ENCODE measurements at places on chromosomes 3 and 15. TPM values are rescaled to one million over a fixed set of nuclear protein-coding genes. Genes with fewer than 3 reads are reported as not detected.

- peak; percentile 53 for DNase-seq
These were observed 15.1 kb downstream of the GRIP2 start for GRCh38 chr3:14524920-14525660.

The TNFSF10 gene
- 13.0 TPM for total RNA-seq

DNA sequence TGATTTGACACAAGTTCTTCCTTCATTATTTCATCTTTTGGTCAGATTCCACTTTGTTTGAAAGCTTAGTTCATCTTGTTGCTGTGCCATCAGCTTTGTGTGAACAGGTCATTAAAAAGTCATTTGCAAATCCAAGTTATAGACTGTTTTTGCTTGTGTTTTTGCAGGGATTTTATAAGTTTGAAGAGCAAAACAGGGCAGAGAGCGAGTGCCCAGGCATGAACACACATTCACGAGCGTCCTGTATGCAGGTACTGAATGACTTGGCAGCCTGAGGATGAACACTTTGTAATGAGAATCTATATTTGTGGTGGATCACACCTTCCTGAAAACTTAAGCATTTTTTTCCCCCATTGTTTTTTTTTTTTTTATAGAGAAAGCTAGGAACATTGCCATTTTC lies 60.6 kb upstream of the SAMMSON start:
- no peak for DNase-seq

DNA sequence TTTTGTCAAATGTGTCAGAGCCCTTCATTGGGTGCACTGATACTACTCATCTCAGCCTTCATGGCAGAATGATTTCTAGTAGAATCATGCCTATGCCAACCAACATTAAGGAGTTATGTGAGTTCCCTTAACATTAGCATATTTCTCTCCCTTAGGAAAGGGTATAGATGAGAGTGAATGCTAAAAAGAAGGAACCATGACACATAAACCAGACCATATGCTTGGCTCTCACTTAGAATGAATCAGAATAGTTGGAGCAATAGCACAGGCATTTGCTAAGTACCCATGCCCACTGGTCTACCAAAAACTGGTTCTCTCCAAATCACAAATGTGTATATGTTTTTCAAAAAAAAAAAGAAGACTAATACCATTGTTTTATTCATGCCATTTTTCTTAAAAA lies 51.1 kb downstream of the STRIT1 start:
- no peak for DNase-seq

DNA sequence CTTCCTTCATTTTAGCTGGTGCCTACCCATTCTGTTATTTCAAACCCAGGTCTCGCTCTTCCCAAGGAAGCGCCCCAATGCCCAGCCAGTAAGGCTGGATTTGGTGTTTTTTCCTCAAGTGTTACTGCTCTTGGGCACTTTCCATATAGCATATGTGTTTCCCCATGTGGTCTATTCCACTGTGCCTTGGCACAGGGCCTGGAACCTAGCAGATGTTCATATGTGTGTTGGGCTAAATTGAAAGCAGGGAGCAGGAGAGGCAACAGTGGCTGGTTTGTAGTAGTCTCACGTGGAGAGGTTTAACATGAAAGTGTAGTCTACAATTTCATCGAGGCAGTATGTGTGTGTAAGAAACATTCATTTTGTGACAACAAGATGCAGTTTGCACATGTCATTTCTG lies 48.2 kb upstream of the TEX264 start:
- DNase-seq: no peak

The EPHB1 gene
- total RNA-seq: 1.1 TPM

GRCh38 chr15:25345943-25346342 lies 92.9 kb downstream of the UBE3A start:
- peak; percentile 83 for DNase-seq

DNA sequence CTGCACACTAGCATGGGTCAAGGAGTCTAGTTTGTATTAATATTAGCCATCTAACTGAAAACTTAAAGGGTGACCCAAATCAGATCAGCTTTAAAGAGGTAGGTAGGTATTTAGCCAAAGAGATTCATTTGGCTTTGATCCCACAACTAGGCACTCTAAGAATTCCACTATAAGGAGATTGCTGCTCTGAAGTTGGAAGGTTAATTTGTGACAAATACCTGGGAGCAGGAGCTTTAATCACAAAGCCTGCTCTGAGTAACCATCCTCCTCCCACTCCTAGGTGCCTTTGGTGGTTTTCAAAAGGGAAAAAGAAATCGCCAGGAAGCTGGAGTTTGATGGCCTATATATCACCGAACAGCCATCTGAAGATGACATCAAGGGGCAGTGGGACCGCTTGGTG lies 120.3 kb upstream of the CHRM5 start:
- DNase-seq: no peak

- no peak for DNase-seq
These were observed 22.6 kb downstream of the SLC51A start for GRCh38 chr3:196238612-196239560.

DNA sequence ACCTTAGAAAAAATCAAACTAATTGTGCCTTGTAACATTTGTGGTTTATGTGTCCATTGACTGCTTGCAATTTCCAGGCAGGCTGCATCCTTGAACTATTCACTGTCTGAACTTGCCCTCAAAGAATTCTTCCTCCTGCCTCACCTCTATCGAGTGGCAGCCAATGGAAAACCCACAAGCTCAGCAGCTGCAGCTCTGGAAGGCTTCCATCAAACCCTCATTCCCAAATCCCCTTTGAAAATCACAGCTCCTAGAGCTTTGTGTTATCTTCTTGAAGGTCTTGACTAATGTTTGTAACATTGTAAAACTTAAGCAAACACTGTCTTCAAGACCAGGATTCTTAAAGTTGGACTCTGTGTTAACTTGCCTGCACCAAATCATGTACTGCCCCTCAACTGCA lies 81.1 kb downstream of the FILIP1L start:
- no peak for DNase-seq

DNA sequence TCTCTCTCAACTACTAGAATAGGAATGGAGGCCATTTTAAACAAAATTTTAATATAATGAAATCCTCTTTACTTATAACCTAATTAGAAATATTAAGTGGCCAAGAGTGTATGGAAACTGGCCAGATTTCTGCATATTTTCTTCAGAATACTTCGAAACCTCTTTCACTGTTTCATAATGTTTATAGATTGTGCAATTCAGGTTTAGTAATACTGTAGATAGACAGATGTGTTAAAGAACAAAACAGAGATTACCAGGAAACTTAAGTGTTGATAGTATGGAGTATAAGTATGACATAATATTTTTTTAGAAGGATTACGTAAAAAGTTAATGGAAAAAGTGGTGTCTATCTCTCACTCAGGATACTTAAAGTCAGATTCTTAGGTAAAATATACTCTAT lies 4.7 kb downstream of the ABHD5 start:
- DNase-seq: no peak

The ACSBG1 gene
- total RNA-seq: not detected

DNA sequence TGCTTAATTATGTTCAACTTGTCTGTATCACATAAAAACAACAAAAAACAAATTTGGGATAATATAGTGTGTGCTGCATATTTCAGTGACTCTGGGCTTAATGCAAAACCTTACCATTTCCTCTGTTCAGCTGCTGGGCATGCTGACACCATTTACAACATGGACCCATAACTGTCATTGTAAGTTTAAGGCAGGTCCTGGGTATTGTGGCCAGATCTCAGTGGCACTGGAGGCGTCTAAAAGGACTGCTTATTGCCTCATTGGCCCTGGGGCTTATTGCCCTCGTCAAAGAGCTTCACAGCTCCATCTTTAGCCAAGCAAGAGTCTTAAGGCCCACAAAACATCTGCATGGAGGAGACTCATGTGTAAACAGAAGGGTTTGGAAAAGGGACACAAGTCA lies 390.2 kb downstream of the NR2F2 start:
- no peak for DNase-seq

The NAA80 gene
- total RNA-seq: 8.5 TPM

GRCh38 chr15:74007820-74008371 lies 13.4 kb downstream of the PML start:
- no peak for DNase-seq

DNA sequence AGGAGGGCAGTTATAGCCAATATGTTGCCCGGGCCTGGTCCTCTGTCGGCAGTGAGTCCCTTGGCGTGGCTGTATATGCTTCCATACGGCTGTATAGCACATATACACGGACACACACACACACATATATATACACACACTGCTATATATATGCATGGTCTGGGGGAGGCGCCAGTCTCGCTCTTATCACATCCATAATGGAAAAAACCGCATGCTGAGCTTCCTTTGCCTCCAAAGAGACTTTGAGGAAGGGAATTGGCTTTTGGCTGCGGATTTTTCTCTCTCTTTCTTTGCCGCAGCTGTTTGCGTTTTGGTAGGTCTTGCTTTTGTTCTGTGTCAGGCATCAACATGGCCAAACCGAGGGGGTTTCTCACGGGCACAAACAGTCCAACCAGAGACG lies 11.3 kb upstream of the TMEM115 start:
- no peak for DNase-seq

The TMEM108 gene
- 1.3 TPM for total RNA-seq

The SPATA12 gene
- total RNA-seq: not detected

The SLC9C1 gene
- 3.9 TPM for total RNA-seq

DNA sequence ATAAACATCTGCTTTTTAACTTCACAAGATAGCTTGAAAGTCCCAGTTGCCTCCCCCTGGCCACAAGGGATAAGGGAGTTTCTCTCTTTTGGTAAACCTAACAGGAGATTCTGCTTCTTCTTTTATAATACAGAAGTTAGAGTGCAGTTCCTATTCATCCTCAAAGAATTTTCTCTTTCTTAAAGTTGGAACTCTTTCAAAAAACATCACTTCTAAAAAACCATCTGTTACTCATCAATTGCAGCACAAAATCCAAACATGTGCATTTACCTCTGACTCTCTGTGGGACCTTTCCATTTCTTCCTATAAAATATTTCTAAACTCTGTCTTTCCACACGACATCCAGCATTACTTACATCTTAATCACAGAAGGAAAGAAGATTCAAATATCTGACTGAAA lies 5.1 kb downstream of the DPH6 start:
- no peak for DNase-seq

GRCh38 chr3:195110647-195111318 lies 160.2 kb downstream of the XXYLT1 start:
- DNase-seq: peak; percentile 70

The KBTBD13 gene
- 3.3 TPM for total RNA-seq

DNA sequence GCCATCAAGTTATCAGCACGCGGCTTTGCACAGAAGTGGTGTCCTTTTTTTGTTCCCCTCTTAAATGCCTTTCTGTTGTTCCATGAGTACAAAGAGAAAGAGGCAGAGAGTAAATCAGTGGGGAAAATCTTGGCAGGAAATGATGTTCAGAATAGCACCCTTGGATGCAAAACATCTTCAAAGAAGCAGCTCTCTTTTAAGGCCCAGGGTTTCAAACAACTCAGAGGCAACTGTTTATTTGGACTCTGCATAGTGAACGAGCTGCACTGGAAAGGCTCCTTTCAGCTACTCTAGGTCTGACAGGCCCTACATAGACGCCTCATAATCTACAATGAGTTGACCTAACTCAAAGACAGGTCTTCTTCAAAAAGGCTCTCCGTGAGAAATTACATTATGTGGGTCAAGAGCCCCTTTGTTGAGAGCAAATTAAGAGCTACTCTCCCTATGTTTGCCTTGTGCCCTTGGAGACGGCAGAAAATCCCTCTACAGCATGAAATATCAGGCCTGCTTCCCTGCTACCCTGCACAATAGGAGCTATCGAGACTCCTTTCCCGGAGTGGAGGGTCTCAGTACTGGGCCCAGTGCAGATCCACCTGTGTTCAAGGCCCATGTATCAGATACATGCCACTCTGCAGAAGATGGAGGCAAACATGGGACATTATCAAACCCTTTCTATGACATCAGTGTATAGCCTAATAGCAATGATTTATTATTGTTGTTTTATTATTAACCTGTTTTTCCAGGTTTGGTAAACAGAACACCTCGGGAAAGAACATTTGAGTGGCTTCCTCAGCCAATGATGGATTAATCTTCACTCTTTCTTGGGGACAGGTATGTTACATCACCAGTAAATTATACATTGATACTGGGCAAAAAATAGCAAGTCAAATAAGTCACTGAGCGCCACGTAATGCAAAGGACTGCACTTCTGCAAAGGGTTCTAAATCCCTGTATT lies 53.1 kb downstream of the HEG1 start:
- DNase-seq: no peak

- no peak for DNase-seq
These were observed 27.3 kb downstream of the NIT2 start for GRCh38 chr3:100361897-100362296.

DNA sequence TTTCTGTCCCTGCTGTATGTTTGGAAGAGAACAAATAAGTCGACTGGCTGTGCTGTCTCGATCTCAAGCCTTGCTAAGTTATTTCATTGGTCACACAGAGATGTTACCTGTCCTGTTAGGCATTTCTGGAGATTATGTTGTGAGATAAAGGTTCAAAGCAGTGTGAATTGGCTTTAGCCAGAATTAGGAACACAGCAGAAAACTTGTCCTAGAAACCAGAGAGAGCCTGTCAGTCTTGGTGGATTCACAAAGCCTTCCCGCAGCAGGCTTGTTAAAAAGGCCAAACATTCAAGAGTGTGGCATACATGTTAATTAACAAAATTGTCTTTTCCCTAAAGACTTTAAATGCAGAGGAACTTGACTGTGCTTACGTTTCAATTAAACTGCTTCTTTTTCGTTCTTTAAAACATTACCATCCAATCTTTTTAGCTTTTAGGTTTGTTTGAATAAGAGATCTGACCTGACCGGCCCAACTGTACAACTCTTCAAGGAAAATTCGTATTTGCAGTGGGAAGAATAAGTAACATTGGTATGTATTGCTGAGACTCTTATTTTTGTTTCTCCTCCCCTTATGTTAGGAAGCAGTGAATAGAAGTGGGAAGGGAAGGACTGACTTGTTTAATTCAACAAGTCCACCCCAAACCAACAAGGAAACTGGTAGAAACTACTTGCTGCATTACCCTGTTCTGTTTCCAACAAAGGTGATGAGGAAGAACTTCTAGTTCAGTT lies 25.2 kb downstream of the ABHD2 start:
- DNase-seq: no peak

DNA sequence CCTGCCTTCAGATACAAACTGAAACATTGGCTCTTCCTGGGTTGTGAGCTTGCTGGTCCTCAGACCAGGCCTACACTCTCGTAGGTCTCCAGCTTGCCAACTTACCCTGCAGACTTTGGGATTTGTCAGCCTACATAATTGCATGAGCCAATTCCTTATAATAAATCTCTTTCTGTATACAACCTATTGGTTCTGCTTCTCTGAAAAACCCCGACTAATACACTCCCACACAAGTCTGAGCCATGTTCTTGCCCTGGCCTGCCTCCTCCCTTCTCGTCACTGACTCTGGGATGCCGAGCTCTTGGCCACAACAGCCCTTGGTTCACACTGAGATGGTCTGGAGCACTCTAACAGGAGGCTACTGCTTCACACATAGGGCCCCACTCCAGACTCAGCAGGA lies 9.5 kb downstream of the CYP19A1 start:
- DNase-seq: no peak

GRCh38 chr15:75985971-75986370 lies 26.3 kb downstream of the NRG4 start:
- DNase-seq: no peak

GRCh38 chr3:64318668-64319271 lies 93.5 kb upstream of the PRICKLE2 start:
- no peak for DNase-seq

GRCh38 chr15:82846621-82847020 lies 37.2 kb downstream of the WHAMM start:
- no peak for DNase-seq

All from cardiac septum (tissue), 1 donor.